ENCODE measurements at places on chromosomes 12 and 14.

DNA sequence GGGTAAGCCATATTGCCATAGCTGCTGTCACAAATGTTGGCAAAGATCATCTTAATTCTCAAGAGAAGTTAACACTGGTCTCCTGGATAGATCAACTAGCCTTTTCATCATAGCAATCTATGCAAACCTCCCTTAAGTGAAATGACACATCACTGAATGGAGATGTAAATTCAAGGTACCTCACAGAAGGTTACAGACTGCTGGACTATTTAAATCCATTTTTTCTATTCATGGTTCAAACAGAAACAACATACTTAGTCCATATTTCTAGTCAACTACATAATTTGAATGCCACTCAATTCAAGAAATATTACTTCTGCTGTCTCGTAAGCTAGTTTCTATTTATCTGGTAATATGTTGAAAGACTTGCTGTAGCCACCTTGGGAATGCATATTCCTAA lies 748.3 kb downstream of the C12orf50 start:
- DNase-seq = no peak

GRCh38 chr12:101877806-101878242 lies 444 bp downstream of the DRAM1 start:
- no peak for DNase-seq

- peak; percentile 16 for DNase-seq
These were observed 6.8 kb downstream of the KRT74 start for GRCh38 chr12:52566847-52567291.

- no peak for DNase-seq
These were observed 14.8 kb downstream of the KMT5A start for GRCh38 chr12:123398550-123399254.

GRCh38 chr12:9741726-9742125 lies 8.8 kb upstream of the CLECL1 start:
- DNase-seq = peak; percentile 95

DNA sequence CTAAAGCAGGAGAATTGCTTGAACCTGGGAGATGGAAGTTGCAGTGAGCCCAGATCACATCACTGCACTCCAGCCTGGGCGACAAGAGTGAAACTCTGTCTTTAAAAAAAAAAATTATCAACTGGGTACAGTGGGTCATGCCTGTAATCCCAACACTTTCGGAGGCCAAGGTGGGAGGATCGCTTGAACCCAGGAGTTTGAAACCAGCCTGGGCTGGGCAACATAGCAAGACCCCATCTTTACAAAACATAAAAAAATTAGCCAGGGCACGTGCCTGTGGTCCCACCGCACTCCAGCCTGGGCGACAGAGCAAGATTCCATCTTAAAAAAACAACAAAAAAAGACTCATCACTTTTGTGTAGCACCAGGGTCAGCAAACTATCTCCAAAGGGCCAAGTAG lies 7.1 kb upstream of the NANOG start:
- no peak for DNase-seq

- DNase-seq = no peak
These were observed 279.5 kb downstream of the DPF3 start for GRCh38 chr14:72614365-72614764.

DNA sequence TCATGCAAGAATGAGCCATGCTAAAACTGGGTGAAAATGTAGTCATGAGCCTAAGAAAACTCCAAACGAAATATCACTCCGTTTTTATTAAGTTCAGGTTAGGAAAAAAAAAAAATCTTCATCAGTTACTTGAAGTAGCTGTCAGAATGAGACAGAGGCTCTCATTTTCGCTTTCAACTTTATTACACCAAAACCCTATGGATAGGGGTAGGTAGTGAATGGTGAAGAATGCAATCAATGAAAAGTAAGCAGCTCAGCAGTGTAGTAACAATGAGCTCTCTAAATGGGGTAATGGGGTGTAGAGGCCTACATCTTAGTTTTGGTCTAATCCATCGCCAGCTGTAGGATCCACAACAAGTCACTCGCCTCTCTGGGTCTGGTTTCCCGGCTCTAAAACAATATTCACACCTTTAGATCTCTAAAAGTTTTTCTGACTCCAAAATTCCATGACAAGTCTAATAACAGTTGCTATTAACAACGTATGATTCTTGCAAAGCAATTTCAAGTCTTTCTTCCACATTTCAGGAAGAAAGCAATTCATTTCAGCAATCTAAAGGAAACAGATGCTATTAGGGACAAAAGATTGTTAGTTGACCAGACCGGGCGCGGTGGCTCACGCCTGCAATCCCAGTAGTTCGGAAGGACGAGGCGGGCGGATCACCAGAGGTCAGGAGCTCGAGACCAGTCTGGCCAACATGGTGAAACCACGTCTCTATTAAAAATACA lies 1.7 kb downstream of the BTBD7 start:
- no peak for DNase-seq

- peak; percentile 11 for DNase-seq
These were observed 394.0 kb upstream of the SYT1 start for GRCh38 chr12:78470354-78471195.

DNA sequence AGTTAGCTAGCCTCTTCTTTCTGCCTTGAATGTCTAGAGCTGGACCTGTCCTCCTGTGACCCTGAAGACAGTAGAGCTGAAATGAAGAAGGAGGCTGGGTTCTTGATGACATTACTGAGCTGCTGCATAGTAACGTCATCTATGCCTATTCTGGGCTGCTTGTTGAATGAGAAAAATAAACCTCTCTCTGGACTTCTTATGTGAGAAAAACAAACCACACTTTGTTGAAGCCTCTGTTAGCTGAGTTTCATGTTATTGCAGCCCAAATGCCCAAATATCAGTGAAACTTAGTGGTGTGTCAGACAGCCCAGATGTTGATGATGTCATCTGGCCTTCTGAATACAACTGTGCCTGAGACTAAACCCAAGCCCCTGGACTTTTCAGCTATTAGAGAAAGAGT lies 67.0 kb upstream of the MAX start:
- peak; percentile 51 for DNase-seq

DNA sequence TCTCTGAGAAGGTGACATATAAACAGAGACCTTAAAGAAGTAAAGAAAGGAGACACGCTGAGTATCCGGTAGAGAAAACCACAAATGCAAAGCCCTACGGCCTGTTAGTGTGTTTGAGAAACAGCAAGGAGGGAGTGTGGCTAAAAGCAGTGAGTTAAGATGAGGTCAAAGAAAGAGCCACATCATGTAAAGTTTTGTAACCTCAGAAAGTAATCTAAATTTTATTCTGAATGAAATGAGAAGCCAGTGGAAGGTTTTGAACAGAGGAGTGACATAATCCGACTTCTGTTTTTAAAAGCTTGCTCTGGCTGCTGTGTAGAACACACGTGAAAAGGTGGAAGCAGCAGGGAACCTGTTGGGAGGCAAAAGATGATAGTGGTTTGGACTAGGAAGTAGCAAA lies 32.6 kb downstream of the PPP2R5E start:
- peak; percentile 45 for DNase-seq

DNA sequence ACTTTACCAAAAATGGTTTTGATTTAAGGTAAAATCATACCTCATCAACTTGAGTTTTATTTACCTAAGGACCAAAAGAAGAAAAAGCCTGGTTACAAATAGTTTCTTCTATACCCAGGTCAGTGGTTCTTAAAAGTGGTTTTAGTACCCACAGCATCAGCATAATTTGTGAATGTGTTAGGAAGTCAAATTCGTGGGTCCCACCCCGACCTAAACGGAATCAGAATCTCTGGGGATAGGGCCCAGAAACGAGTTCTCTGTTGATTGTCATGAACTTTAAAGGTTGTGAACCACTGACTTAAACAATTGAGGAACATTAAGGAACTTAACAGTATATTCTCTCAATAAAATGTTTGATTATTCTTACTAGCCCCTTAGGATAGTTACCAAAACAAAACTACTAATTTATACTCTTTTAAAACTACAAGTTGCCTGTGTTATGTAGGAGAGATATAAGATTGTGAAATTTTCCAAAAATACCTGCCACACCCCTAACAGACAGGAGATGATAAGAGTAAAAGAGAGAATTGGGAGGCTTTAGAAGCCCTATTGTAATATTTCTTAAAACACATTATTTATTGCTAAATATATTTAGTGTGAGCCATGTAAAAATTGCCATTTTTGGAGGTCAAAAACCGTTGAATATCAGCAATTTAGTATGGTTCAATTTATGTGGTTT lies 669 bp upstream of the SLC25A21 start:
- no peak for DNase-seq
